RWPE1 (cell line): ENCODE measurements at places on chromosomes 5 and 9.
A peak's percentile ranks its signal among the peaks of the same experiment; 100 is the strongest.

- DNase-seq, result no peak
Measured at GRCh38 chr5:173341961-173342430, 13.8 kb upstream of the STC2 start.

GRCh38 chr9:124946167-124946566 lies 5.3 kb upstream of the GOLGA1 start:
- no peak for DNase-seq

DNA sequence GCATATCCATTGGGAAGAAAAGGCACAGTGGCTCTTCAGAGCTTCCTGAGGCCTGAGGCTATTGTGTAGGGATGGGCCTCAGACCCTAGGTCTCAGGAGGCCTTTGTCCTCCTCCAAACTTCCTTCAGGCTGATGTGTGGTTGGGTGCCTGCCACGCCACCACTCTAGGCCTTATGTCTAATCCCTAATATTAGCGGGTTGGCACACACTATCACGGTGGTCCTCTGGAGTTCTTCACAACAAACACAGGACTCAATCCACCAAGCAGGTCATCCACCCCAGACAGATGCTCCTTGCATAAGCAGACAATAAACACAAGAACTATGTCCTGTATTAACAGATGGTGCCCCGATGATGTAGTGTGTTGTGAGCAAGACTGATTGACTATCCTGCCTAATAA lies 31.0 kb upstream of the FSTL4 start:
- DNase-seq, result no peak

GRCh38 chr5:144304688-144305087 lies 134.0 kb downstream of the KCTD16 start:
- DNase-seq, result no peak

- DNase-seq, result no peak
Measured at GRCh38 chr9:78325343-78325742, 28.4 kb downstream of the PSAT1 start.

- no peak for DNase-seq
Measured at GRCh38 chr9:72551306-72551705, 29.9 kb downstream of the TMC1 start.

DNA sequence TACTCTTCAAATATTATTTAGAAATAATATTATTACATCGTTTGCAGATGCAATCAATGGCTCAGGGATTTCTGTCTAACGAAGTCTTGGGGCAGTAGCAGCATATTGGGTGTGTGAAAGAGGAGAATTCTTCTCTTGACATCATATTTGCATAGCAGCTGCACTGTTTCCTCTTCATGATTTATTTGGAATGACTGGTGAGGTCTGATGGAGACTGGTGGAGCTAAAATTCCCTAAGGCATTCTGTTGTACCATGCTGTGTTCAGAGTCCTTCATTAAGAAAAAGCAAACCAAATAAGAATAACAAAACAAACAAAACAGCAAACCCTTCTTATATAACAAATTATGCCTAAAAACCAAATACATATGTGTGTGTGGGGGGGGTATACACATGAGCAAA lies 177.6 kb downstream of the DIRAS2 start:
- no peak for DNase-seq

- DNase-seq, result no peak
Measured at GRCh38 chr9:89955626-89956025, 350.8 kb downstream of the GADD45G start.

DNA sequence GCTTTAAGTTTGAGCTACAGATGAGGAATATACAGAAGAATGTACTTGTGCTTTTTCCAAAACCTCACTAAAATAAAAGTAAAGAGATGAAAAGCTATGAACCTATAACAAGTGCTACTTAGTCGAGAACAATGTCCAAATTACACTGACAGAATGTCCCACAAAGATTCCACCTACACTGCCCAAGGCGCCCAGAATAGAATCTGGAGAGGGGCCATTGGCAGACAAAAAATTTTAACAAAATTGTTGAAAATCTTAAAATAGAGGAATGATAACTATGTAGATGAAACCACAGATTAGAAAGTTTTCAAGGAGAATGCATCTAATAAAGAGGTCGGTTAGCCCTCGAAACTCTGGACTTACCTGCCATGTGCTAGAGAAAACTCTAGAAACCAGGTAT lies 235.3 kb downstream of the CETN3 start:
- no peak for DNase-seq

DNA sequence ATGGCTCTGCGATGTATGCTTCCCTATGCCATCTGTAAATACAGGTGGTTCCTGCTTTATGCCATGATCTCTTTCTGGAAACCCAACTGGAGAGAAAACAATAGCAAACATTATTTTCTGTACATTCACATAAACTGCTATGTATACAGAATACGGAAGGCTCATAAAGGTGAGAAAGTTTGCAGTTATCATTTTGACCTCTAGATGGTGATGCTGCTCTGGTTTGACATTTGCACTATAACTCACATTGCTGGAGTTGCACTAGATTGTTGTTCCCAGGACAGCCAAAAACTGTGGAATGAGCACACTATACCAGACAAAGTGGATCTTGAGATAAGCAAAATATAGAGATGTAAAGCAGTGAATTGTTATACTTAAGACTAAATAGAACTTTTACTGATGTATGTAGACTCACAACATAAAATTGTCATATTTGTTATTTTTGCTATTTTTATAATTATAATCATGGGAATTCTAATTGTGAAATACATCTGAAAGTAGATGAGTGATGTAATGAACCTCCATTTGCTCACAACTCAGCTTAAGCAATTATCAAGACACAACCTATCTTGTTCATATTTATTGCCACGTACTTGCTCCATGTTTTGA lies 246.5 kb downstream of the PTPRD start:
- DNase-seq, result peak; percentile 9

DNA sequence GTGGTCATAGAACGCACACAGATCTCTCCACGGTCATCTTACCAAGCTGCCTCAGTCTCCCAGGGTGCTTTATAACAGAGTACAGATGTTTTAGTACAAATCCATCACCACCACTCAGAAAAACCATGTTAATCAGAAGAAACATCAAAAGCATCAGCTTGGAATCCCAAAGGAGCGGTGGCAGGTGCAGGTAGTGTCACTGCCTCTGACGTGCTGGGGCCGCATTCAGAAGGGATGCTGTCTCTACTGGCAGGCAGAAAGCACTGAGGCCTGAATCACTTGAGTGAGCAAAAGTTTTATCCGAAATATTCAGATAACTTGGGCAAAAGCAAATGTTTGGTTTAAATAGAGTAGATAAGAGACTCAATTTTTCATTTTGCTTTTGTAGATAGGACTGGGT lies 448.4 kb upstream of the ZNF608 start:
- DNase-seq, result no peak

- DNase-seq, result no peak
Measured at GRCh38 chr5:401146-402034, 41.6 kb upstream of the EXOC3 start.

DNA sequence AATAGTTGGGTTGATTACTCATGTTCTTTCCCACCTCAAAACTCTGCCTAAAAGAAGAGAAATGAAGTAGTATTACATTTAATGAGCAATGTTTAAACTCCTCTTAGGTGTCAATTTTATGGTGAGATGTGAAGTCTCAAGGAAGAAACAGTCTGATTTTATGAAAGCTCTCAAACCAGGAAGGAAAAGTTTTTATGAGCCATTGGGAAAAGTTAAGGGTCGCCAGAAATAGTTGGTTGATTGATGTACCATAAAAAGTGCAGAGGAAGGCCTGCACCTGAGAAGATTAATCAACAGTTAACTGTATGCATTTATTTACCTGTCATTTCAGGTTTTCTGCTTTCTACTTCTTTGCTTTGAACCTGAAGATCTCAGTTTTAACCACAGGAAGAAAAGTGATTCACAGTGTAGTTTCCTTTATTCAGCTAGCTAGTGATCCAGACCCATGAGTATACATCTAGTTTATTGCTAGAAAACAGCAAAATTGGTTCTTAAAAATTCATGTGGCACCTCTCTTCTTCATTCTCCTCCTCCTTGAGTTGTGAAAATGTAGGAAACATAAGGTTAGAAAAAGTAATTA lies 133.1 kb downstream of the CSNK1G3 start:
- no peak for DNase-seq

DNA sequence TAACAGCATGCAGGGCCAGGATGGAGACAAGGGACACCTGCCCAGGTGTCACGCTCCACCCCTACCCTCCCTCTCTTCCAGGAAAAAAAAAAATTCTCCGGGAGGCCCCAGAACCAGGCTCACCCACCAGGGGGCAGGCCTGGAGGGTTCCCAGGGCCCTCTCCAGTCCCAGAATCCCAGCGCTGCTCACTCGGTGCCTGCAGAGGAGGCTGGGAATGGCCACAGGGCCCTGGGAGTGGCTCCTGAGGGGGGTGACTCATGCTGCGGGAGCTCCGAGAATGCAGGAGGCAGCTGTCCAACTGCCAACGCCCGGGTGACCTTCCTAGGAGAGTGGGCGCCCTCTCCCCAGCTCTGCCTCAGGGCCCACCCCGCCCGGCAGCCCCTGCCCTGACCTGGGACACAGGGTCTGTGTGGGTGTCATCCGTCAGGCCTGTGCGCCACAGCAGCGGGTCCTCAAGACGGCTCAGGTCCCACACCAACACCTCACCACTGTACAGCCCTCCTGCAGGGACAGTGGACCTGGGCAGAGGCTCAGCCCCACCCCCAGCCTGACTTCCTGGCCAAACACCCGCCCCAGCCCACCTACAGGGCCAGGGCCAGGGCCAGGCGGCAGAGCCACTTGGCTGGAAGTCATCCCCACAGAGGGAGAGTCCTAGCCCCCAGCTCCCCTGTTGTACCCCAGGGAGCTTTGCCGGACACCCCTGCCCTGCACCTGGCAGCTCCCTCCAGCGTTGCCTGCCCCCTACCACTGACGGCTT lies 21.2 kb downstream of the DYNC2I2 start:
- DNase-seq, result peak; percentile 99
